Activated CD8-positive, alpha-beta memory T cell treated with anti-CD3 and anti-CD28 coated beads for 1 hour (primary cell): ENCODE measurements at places on chromosomes 7 and 10.

- no peak for DNase-seq
Measured at GRCh38 chr10:75233444-75234016, 2.2 kb downstream of the COMTD1 start.

GRCh38 chr7:18491871-18492270, 3.7 kb upstream of the HDAC9 start:
- DNase-seq: no peak

- DNase-seq: no peak
Measured at GRCh38 chr10:44182909-44183308, 202.0 kb downstream of the CXCL12 start.

DNA sequence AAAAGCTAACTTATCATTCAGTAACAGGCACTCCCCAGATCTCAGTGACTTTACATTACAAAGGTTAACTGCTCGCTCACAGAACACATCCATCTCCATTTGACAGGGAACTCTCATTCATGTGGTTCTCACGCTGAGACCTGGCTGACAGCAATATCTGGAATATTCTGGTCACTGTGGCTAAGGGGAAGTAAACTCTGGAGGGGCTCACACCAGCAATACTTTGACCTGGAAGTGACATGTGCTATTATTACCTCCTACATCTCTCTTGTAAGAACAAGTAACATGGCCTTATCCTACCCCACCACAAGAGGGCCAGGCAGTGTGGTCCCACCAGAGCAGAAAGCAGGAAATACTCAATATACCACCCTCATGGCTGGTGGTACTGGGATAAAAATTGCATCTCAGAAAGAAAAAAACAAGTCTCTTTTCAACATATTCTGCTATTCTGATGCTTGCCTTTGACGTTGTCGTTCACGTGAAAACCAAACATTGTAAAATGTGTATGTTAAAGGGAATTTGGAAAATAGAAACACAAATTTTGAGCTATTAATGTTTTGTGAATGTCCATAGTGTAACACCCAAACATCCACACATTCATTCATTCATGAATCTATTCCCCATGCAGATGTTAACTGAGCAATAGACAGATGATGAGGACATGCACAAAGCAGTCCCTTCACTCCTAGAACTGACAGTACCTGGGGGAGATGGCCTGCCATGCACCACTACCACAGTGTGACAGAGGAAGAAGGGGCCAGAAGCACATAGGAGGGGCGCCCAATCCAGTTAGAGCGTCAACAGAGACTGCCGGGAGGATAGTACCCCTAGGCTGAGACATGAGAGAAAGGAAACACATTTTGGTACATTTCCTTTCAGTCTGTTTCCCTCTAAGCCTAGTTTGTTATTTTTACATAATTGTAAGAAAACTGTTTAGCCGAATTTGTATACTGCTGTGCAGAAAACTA, 166.0 kb upstream of the SP4 start:
- DNase-seq: peak; percentile 14

DNA sequence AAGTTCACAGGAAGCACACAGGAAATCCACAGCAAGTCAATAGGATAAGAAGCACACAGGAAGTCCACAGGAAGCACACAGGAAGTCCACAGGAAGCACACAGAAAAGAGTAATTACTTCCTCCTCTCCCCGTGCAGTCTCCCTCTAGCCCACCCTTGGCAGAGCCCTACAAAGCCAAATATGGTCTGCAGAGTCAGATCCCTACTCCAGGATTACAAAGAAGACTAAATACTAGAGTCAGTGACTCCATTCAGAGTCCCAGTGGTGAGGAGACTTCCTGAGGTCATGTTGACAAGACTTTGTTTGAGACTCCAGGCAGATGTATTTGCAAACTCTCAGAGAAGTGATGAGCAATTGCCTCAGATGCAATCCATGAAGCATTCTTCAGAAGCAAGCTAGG, 398.6 kb upstream of the AUTS2 start:
- no peak for DNase-seq

GRCh38 chr10:6012121-6012905, 35.0 kb upstream of the IL15RA start:
- no peak for DNase-seq

- DNase-seq: no peak
Measured at GRCh38 chr7:66426996-66427395, 201.7 kb upstream of the KCTD7 start.

DNA sequence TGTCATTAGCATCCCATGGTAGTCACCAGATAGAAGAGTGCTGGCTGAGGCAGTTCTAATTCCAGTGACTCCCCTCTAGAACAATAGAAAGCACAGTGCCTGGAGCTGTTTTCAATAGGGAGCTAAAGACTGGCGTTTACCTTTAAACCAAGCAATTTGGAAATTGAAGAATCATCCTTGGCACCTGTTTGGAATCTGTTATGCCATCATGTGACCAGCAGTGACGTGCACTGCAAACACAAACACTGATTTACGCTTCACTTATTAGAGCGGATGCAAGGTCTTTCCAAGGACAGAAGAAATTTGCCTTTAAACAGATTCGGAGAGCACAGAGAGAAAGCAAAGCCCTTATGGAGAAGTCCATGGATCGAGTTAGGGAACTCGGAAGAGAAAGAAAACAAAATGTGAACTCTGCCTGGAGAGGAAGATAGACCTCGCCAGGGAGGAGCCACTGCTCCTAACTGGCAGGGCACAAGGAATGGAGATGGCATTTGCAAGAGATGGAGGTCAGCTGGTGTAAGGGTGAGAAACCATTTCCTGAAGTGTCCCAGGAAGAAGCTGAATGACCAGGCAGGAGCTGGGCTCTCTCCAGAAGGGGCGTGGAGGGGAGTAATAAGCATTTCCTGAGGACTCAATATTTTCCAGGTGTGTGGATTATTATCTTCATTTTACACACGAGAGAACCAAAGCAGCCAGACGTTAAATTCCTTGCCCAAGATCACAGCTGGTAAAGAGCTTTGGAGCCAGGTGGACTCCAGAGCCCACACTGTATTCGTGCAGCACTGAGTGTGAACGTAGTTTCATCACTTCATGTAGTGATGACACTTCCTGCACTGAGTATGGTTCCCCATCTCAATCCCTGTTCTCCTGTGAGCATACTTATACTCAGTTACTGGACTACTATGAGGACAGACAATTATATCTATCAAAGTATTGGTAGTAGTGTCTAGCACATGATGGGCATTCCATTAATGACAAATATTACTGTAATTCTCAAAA, 97.7 kb downstream of the CUBN start:
- no peak for DNase-seq

DNA sequence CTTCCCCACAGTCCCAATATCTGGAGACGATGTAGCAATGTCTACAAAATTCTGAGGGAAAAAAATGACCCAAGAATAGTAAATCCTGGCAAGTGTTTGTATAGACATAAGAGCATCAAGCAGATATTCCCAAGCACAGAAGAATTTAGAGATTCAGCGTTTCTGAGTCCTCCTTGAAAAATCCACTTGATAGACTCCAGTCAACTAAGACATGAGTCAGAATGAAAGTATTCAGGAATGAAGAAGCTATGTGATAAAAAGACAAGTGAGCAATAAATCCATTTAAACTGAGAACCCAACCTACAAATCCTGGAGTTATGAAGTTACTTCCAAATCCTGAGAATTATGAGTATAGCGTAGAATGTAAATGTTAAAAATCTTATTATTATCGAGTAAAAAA, 86.1 kb upstream of the NPY start:
- no peak for DNase-seq
